ENCODE measurements at places on chromosomes 7 and 10.
A peak's percentile ranks its signal among the peaks of the same experiment; 100 is the strongest.

DNA sequence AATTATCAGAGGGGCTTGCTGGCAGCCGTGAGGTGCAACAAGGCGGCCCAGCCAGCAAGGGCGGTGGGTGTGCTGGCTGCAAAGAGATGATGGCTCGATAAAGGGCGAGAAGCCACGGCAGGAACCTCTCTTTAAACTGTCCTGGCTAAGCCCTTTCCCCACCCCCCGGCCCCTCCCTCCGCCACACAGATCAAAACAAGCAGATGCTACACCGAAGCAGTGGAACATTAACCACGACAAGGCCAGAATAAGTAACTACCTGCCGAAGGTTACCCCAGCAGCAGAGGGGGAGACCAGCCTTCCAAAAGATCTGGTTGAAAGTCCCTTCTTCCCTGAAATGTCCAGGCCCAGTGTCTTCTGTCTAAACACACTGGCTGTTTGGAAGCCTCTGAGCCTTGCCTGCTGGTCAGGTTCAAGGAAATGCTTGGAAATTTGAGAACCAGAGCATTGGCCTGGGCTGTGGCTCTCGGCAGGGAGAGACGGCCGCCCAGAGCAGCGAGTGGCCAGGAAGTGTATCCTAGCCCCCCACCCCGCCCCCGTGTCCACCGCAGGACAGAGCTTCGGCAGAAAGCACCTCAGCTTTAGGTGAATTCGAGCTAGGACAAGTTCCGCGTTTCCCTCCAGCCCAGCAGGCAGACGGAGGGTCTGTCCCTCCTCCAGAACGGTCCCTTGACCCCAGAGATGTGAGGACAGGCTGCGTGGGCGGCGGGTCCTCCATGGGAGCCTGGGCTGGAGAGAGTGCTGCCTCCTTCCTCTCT is 2.1 kb downstream of the FAM20C start:
- no peak for DNase-seq

- DNase-seq, result no peak
These were observed 339.8 kb downstream of the ABCA13 start for GRCh38 chr7:48511080-48511479.

GRCh38 chr10:77949167-77949566 is 22.6 kb upstream of the DLG5 start:
- no peak for DNase-seq

GRCh38 chr10:36091007-36091406 is 448.9 kb upstream of the FZD8 start:
- DNase-seq, result no peak

- DNase-seq, result no peak
These were observed 13.6 kb upstream of the FOXL3 start for GRCh38 chr7:276230-276835.

DNA sequence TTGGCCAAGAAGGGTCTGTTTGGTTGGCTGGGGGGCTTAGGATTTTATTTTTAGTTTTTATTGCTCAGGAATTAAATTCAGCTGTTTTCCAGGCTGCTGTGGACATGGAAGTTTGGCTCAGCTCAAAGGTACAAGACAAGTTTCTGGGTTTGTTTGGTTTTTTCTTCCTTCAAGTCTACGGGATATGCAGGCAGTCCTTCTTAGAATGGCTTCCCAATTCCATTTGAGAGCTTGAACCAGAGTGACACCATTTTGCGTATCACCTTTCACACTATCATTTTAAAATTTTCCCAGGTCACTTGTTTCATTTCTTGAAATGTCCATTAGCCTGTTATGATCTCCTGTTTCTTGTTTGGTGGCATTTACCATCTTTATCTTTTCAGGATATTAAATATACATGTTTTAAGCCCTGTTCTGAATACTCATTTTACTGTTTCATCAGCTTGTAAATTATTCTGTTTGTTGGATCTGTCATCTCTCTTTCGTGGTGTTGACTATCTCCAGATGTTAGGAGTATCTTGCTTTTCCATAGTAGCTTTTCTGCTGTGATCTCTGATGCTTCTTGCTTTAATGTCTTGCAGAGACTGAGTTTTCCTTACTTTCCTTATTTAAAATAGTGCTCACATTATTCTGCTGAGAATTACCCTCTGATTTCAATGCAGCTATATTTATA is 9.4 kb upstream of the TMEM168 start:
- DNase-seq, result no peak

DNA sequence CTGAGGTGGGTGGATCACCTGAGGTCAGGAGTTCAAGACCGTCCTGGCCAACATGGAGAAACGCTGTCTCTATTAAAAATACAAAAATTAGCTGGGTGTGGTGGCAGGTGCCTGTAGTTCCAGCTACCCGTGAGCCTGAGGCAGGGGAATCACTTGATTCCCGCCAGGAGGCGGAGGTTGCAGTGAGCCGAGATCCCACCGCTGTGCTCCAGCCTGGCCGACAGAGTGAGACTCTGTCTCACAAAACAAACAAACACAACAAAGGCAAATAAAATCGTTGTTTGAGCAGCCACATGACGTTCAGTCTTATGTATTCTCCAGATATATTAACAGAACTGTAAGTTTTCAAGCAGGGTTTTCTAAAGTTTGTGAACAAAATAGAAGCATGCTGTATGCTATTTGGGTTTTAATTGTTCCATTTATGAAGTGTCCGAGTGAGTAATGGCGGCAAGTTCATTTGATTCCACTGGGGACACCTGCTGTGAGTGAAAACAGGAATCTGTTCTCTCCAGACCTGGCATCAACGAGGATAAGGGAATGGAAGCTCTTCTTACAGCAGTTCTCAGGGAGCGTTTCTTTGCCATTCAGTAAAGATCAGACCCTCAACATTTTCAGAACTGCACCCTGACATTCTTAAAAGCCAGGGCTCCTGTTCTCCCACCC is 122.5 kb upstream of the PITRM1 start:
- no peak for DNase-seq

GRCh38 chr7:116736927-116737715 is 65.1 kb downstream of the MET start:
- no peak for DNase-seq

DNA sequence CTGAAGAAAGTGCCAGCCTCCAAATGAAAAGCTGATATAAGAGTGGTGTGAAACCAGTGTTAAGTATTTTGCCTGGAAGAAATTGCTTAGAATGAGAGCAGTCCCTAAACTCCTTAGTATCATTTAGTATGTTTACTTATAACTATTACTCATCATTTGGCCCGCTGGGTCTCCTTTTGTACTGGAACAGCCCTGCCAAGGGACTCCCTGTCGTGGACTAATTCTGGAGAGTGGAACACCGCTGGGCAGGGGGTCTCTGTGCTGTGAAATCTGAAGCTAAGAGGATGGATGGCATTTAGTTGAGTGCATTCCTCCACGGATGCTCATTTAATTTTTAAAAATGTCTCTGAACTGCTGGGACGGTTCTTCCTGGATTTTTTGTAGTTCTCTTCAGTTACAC is 889.9 kb upstream of the C7orf33 start:
- no peak for DNase-seq

DNA sequence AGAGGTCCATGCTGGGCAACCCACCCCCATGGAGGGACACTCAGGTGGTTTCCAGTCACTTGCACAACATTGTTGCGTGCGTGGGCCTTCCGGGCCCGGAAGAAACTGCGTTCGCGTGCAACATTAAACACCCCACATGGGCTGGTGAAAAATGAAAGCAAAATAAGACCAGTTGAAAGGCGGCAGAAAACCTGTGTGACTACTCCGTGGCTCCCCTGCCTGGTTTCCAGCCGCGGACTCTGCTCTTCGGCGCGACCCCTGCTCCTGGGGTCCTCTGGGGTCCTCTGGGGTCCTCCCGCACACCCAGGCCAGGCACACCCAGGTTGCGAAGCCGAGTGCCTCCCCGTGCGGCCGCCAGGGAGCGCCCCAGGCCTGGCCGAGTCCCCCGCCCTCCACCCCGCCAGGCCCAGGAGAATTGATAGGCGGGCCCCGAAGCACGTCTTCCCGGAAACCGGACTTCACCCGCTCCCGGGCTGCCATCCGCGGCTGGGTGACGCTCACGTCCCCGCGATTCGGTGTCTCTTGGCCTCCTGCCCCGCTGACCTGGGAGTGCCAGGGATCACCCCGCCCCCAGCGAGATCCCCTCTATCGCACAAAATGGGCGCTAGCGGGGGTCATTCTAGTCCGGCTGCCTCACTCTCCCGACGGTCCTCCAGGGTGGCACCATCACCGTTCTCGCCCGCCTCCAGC is 1.9 kb upstream of the SH2D4B start:
- DNase-seq, result no peak

DNA sequence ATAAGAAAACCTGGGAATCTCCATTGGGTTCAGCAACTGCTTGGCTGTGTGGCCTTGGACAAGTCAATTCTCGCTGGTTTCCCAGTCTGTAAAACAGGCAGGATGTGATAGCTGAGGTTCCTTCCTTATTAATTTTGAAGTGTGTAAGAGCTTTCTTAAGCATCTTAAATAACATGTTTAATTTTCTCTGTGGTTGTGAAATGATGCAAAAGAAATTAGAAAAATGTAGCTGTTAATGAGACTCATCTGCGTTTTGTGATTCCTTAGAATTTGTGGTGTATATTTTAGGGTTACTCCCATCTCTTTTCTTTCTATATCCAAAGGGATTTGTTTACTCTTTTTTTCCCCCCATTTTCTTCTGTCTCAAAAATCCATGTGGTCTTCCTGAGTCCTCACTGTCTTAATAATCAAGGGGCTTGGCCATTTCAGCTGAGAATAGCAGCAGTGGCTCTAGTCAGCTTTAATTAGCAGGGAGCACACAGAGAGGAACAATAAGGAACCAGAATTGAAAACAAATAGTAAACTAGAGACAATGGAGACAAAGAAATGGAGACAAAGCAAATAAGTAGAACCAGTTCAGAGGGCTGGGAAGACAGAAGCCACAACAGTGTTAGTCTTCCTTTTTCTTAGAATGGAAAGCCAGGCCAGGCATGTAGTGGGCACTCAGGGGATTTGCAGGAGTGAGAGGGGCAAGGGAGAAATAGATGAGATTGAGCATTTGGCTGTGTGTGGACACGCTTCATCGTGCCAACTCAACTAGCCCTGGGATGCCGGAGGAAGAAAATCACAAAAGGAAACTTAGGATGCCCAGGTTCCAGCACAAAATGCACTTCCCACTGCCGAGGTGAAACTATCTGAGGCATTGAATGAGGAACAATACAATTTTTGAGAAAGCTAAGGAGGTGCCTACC is 93.9 kb downstream of the CHN2 start:
- DNase-seq, result no peak

GRCh38 chr10:110242511-110242910 is 35.1 kb downstream of the MXI1 start:
- no peak for DNase-seq

GRCh38 chr7:112421666-112422486 is 28.4 kb upstream of the IFRD1 start:
- DNase-seq, result peak; percentile 64

DNA sequence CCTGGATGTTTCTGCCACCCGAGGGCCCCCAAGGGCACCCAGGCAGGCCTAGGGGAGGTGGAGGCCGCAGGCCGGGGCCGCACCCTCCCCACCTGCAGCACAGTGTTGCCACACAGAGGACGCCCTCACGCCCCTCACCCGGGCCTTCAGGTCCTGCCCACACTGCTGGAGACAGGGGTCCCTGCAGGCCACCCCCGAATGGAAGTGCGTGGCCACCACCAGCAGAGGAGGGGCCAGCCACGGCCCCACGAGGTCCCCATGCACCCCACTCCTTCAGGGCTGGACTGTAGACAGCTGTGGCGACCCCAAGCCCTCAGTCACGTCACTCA is 35.4 kb downstream of the ADAP1 start:
- no peak for DNase-seq

DNA sequence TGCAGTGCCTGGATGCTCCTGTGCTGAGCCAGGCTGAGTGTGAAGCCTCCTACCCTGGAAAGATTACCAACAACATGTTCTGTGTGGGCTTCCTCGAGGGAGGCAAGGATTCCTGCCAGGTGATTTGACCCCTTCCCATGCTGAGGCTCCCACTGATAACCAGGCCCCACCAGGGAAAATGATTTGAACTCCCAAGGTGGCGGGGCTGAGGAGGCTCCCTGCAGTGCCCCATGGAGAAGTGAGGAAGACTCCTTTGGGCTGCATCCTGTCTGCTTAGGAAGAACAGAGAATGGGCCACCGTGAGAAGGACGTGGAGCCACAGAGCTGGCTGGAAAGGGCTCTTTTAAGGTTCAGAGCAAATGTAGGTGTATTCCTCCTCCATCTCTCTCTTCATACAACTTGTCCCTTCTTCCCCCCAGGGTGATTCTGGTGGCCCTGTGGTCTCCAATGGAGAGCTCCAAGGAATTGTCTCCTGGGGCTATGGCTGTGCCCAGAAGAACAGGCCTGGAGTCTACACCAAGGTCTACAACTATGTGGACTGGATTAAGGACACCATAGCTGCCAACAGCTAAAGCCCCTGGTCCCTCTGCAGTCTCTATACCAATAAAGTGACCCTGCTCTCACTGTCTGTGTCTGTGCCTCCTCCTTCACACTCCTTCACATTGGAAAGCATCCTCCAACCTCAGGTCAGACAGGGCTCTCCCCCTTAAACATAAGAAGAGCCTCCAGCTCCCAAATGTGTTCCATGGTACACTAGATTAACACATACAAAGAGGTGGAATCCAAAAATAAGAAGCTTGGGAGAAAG is 3.4 kb downstream of the PRSS2 start:
- DNase-seq, result no peak

GRCh38 chr10:11881477-11882417 is 58.6 kb downstream of the PROSER2 start:
- DNase-seq, result no peak

- peak; percentile 23 for DNase-seq
These were observed 730 bp downstream of the LARP4B start for GRCh38 chr10:930625-931325.

DNA sequence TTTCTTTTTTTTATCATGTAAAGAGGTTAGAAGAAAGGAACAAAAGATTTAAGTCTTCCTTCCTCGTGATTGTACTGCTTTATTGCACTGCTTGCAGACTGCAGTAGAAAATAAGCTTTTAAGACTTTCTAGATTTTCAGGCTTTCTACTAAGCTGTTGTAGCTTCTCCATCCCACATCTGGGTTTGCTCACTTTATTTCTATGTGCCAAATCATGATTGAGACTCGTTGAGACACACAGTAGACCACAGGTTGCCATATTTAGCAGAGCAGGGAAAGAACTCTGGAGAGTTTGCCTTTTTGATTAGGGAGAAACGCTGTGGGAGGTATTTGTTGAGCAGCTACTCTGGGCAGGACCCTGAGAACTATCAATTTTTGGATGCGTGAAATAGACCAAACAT is 89.2 kb upstream of the BTBD16 start:
- DNase-seq, result no peak

DNA sequence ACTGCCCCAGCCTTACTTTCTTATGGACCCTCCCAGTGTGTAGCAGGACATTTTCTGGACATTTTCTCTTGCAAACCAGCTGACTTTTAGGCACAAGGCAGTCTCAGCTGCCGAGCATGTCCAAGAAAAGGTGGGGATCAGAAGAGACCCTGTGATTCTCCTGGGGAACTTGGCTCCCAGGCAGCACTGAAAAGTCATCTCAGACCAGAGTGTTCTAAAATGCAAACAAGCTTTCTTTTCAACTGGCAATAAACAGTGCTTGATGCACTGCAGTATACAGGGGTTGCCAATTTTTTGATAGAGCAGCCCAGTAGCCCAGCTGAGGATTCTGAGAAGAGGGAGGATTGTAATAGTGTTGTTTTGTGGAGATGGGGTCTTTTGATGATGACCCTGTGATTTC is 168.0 kb upstream of the PHYHIPL start:
- DNase-seq, result no peak

Measured in GF-D8 (cell line).